Stimulated activated CD4-positive, alpha-beta T cell treated with anti-CD3 and anti-CD28 coated beads, Interleukin-1b, Interleukin-23, amount 100 ng/mL, for 1 hour (primary cell): ENCODE measurements at places on chromosomes 11 and 22.
A peak's percentile ranks its signal among the peaks of the same experiment; 100 is the strongest.

DNA sequence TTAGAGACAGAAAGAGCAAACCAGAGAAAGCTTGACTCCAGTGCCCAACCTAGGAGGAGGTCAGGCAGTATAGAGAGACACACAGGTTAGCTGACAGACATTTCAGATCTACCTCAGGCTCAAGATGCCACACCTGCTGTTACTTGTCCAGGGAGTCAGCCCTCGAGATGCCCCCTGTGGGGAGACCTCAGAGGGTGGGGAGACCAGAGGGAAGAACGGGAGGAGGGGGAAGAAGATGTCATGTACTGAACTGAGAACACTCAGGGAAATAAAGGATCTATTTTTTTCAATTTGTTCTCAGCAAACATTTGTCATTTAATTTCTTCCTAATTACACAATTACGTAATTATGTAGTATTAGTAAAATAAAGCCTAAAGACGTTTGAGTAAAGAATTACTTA is 196.3 kb upstream of the CADM1 start:
- DNase-seq = no peak

GRCh38 chr11:67268081-67268961 is 2.0 kb downstream of the GRK2 start:
- DNase-seq = no peak

GRCh38 chr11:101862391-101863233 is 52.2 kb upstream of the CEP126 start:
- DNase-seq = no peak

- no peak for DNase-seq
Measured at GRCh38 chr11:85695546-85695945, 9.6 kb upstream of the CCDC89 start.

DNA sequence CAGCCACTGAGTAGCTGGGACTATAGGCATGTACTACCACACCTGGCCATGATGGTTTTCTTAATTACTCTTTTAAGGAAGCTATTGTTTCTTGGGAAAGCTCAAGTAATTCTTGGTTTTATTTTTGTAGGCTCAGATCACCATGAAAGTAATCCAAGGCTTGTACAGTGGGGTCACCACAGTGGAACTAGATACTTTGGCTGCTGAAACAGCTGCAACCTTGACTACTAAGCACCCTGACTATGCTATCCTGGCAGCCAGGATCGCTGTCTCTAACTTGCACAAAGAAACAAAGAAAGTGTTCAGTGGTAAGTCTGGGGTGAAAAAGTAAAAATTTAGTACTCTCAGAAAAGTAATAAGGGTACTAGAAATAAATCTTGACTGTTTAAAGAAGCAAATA is 11.3 kb downstream of the RRM1 start:
- no peak for DNase-seq

- DNase-seq = no peak
Measured at GRCh38 chr11:62404901-62405300, 13.9 kb upstream of the SCGB1A1 start.

- no peak for DNase-seq
Measured at GRCh38 chr11:78250099-78250498, 61.4 kb downstream of the USP35 start.

GRCh38 chr11:65692367-65692766 is 19.7 kb upstream of the KAT5 start:
- no peak for DNase-seq

- no peak for DNase-seq
Measured at GRCh38 chr11:44852159-44852747, 98.4 kb downstream of the TP53I11 start.

GRCh38 chr11:96189351-96189750 is 153.6 kb downstream of the MAML2 start:
- DNase-seq = no peak

DNA sequence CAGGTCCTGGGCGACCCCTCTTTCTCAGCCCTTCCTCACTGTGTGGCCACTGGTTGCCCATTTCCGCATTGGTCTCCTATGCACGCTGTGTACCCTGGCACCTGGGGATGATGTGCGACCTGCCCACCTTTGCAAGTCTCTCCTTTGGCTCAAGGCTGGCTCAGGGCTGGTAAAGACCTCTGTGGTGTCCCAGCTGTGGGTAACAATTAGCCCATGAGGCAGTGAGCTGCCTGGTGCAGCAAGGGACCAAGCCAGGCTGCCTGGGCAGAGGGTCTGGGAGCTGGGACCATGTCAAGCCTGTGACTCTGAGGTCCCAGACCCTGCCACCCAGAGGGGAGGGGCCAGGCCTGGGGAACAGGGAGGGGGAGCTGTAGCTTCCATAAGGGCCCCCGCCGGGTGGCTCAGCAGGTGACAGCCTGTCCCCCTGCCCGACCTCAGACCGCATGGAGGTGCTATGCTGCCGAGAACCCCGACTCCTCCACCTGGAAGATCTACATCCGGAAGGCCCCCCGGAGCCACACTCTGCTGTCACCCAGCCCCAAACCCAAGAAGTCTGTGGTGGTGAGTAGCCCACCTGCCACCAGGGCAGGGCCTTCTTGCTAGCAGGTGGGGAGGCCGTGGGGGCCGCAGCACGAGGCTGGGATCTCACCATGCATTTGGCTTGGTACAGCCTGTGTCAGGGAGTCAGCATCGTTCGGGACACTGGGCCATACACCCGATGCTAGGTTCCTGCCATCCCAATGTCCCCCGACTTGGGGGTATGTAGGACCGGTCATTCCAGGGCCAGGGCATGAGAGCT is 112.5 kb downstream of the KCNQ1OT1 start:
- no peak for DNase-seq

DNA sequence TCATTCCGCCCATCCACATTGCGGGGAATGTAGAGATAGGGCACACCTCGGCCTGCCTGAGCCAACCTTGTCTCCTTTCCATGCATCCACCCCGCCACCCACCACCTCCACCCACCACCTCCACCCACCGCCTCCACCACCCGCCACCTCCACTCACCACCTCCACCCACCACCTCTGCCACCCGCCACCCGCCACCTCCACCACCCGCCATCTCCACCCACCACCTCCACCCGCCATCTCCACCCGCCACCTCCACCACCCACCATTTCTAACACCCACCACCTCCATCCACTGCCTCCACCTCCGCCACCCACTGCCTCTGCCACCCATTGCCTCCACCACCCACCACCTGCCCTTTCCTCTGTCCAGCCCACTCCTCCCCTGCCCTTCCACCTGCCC is 78.4 kb downstream of the IGLL1 start:
- no peak for DNase-seq

- no peak for DNase-seq
Measured at GRCh38 chr11:2450321-2451041, 5.7 kb downstream of the KCNQ1 start.

GRCh38 chr22:49042066-49042465 is 785.6 kb downstream of the BRD1 start:
- no peak for DNase-seq

DNA sequence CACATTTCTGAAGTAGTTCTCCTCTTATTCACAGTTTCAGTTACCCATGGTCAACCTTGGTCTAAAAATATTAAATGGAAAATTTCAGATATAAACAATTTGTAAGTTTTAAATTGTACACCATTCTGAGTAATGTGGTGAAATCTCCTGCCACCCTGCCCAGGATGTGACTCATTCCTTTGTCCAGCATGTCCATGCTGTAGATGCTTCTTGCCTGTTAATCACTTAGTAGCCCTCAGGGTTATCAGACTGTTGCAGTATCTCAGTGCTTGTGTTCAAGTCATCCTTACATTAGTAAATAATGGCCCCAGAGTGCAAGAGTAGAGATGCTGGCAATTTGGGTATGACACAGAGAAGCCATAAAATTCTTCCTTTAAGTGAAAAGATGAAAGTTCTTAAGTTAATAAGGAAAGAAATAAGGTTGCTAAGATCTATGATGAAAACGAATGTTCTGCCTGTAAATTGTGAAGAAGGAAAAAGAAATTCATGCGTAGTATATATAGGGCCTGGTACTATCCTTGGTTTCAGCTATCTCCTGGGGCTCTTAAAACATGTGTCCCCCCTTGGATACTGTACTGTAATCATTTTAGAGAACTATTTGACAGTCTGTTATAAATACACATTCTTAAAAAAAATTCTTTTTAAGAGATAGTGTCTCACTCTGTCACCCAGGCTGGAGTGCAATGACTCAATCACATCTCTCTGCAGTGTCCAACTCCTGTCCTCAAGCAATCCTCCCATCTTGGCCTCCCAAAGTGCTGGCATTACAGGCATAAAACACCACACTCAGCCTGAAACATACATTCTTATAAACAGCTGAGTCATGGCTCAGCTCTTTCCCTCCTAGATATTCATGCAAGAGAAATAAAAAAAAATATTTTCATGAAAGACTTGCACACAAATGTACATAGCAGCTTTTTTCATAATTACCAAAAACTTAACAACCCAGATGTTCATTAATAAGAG is 31.3 kb downstream of the MTNR1B start:
- DNase-seq = no peak

DNA sequence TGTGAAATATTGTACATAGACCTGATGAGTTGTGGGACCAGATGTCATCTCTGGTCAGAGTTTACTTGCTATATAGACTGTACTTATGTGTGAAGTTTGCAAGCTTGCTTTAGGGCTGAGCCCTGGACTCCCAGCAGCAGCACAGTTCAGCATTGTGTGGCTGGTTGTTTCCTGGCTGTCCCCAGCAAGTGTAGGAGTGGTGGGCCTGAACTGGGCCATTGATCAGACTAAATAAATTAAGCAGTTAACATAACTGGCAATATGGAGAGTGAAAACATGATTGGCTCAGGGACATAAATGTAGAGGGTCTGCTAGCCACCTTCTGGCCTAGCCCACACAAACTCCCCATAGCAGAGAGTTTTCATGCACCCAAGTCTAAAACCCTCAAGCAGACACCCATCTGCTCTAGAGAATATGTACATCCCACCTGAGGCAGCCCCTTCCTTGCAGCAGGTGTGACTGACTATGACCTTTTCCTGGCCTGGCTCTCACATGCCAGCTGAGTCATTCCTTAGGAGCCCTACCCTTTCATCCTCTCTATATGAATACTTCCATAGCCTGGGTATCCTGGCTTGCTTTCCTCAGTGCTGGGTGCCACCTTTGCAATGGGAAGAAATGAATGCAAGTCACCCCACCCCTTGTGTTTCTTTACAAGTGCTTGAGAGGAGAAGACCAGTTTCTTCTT is 12.3 kb downstream of the PIK3IP1 start:
- no peak for DNase-seq

GRCh38 chr11:9613118-9613829 is 39.8 kb downstream of the WEE1 start:
- DNase-seq = peak; percentile 63

DNA sequence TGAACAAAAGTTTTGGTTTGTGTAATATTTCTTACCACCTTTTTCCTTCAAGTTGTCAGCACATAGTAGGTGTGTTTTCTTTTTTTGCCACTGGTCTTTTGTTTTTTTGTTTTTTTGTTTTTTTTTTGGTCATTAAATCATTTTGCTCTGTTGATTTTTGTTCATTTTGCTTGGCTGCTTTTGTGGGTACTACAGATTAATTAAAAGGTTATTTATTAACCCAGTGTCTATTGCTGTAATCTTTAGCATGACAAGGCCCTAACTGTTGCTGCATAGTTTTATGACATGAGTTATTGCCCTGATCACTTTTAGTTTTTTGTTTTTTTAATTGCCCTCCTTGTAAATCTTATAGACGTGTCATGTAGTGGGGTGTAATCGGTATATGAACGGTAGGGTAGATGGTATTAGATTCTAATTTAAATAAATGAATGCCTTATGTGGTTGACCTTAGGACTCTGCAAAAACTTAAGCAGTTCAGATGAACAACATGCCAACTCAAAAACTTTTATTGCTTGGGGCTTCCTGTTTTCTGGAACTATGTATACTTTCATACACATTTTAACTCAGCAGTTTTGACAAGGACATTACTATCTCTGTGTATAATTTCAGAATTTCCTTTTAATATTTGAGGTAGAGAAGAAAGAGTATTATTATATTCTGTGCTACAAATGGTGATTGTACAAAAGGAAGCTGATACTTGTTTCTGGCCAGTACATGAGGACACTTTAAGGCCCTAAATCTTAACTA is 7.9 kb downstream of the EWSR1 start:
- no peak for DNase-seq

DNA sequence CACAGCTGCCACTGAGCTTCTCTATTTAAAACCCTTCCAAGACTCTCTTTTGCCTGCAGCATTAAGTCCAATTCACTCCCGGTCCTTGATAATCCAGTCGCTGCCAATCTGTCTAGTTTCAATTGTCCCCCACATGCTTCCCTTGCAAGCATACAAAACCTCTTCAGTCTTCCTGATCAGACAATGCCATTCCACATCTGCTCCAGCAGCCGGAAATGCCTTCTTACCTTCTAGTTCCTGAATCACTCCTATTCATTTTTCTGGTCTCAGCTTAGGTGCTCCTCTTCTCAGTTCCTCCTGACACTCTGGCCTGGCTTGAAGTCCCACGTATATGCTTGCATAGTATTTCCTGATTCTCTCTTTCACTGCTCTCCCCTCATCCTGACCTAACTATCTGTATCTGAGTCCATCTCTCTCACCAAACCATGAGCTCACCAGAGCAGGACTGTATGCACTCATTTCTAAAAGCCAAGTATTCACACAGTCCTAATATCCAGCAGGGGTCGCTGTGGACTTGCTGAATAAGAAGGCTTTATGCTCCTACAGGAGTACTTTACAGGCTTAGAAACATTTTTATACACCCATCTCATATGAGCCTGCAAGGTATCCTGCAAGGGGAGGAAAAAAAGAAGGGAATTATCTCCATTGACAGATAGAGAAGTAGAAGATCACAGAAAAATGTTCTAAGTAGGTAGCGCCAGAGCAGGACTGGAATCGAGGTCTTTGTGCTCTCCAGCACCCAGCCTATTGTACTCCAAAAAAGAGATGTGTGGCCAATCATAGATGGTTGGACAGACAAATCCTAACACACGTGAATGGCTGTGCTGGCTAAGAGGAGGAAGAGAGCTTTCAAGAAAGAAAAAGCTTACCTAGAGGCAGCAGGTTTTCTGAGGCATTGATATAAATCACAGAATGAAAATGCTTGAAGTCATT is 19.2 kb downstream of the XRRA1 start:
- DNase-seq = peak; percentile 41

- no peak for DNase-seq
Measured at GRCh38 chr11:64604458-64605243, 13.6 kb downstream of the SLC22A12 start.

GRCh38 chr11:58788355-58789023 is 56.0 kb downstream of the GLYATL2 start:
- DNase-seq = no peak

- no peak for DNase-seq
Measured at GRCh38 chr11:75100314-75100713, 3.6 kb upstream of the OR2AT4 start.

GRCh38 chr11:123301696-123302400 is 106.8 kb upstream of the CLMP start:
- DNase-seq = peak; percentile 58

DNA sequence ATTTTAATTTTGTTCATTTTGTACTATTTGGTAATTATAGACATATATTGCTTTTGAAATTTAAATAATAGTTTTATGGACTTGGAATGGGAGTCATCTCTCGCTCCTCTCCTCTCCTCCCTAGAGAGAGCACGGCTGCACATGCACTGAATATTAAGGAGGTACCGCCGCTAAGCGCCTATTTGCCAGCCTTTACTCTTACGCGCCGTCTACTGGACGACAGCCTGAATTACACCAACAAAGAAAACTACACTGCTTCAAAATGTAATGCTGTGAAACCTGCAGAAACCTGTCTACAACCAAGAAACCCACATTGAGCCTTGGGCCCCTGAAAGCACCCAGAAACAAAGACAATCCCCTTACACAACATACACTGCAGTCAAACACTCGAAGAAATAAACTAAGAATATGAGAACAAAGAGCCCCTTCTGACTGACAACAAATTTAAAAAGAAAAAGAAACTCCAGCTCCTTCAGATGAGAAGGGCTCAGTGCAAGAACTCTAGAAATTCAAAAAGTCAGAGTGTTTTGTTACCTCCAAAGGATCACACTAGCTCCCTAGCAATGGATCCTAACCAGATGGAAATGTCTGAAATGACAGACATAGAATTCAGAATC is 737.2 kb downstream of the LRRC4C start:
- no peak for DNase-seq
